Peyer's patch (tissue), 4 donors: ENCODE measurements at places on chromosomes 6 and 20. TPM values are rescaled to one million over a fixed set of nuclear protein-coding genes. Genes with fewer than 3 reads are reported as not detected.

DNA sequence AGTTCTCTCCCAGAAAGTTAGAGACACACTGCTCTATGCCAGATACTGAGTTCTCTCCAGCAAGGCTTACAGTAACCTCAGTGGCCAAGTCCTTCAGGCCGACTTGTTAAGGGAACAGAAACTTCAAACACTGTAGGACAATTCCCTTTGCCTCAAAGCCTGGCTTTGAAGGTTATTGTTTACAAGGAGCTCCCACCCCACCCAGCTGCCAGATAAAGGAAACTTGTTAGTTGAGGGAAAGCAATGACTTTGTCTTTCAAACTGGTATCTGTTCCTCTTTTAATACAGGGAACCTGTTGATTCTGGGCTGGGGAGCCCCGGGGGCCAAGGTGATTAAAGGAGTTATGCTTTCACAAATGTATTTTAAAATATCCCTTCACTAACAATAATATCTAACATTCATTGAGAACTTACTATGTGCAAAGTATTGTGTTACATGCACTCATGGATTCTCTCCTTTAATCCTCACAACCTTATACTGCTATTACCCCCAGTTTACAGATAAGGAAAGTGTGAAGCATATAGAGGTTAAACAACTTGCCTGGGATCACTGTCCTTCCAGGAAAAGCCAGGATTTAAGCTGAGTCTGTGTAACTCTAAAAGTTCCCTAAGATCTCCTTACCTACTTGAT is 27.6 kb upstream of the CDKN1A start:
- H3K4me1 ChIP-seq, result peaks cover 15% of the 10 kb centered on the region
- no peak overlapping the region for H3K4me3 ChIP-seq
- DNase-seq, result peak; percentile 67
- no peaks in the 10 kb centered on the region for H3K36me3 ChIP-seq

DNA sequence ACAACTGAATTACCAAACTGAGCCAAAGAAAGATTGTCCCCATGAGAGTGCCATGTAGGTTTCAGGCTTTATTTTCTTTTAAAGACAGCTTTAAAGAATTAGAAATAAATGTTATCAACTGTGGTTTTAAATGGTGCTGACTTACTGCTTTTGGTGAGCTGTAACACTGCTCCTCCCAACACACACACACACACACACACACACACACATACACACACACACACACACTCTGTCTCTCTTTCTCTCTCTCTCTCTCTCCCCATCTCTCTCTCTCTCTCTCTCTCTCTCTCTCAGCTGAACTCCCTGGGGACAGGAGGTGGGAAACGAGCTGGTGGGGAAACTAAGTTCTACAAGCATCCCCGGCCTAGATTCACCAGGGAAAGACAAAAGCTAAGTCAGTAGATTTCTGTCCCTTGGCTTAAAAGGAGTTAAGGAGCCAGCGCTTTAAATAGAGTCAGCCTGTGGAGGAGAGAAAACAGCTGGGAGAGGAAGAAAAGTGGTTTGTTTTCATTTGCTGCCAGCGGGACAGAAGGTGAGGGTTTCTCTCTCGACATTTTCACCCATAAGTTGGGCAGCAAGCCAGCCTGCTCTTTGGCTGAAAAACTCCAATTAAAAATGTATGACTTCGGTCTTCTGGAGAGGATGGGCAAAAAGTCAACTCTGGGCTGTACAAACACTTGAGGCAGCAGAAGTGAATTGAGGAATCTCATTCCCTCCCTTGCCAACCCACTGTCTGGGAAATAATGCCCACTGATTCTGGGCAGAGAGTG is 27.4 kb downstream of the CBLN4 start:
- no peaks in the 10 kb centered on the region for H3K36me3 ChIP-seq
- DNase-seq, result no peak
- H3K27ac ChIP-seq, result no peak overlapping the region
- H3K27me3 ChIP-seq, result no peaks in the 10 kb centered on the region
- no peak overlapping the region for H3K4me3 ChIP-seq

- no peaks in the 10 kb centered on the region for H3K4me1 ChIP-seq
- H3K27ac ChIP-seq, result no peak overlapping the region
- no peak for DNase-seq
These were observed 15.6 kb upstream of the RIPK1 start for GRCh38 chr6:3052481-3053230.

- no peak overlapping the region for H3K4me3 ChIP-seq
- no peaks in the 10 kb centered on the region for H3K4me1 ChIP-seq
- no peak for DNase-seq
- H3K36me3 ChIP-seq, result no peaks in the 10 kb centered on the region
- H3K27me3 ChIP-seq, result no peaks in the 10 kb centered on the region
These were observed 32.4 kb upstream of the FBXO9 start for GRCh38 chr6:53032849-53033248.

B3GAT2 gene
- total RNA-seq, result not detected

ZC2HC1B gene
- not detected for total RNA-seq
